ENCODE measurements at places on chromosomes 11 and 22. TPM values are rescaled to one million over a fixed set of nuclear protein-coding genes. Genes with fewer than 3 reads are reported as not detected.

- no peak for DNase-seq
Observed at GRCh38 chr22:44316393-44317122, 3.8 kb upstream of the SHISAL1 start.

GRCh38 chr22:50701428-50702154, 29.0 kb downstream of the SHANK3 start:
- no peak for DNase-seq

GRCh38 chr11:64322925-64323260, 5.0 kb downstream of the PRDX5 start:
- no peak for DNase-seq

GRCh38 chr11:65863889-65864705, 3.9 kb downstream of the MUS81 start:
- DNase-seq: no peak

DNA sequence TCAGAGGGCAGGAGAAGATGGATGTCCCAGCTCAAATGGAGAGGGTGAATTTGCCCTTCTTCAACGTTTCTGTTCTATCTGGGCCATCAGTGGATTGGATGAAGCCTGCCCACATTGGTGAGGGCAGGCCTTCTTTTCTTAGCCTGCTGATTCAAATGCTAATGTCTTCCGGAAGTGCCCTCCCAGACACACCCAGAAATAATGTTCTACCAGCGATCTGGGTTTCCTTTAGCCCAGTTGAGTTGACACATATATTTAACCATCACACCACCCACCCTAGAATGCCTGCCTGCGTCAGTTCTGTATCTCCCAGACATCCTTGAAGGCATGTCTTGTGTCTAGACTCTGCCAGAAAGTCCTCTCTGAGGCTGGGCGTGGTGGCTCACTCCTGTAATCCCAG, 34.7 kb downstream of the CACNG2 start:
- DNase-seq: no peak

DNA sequence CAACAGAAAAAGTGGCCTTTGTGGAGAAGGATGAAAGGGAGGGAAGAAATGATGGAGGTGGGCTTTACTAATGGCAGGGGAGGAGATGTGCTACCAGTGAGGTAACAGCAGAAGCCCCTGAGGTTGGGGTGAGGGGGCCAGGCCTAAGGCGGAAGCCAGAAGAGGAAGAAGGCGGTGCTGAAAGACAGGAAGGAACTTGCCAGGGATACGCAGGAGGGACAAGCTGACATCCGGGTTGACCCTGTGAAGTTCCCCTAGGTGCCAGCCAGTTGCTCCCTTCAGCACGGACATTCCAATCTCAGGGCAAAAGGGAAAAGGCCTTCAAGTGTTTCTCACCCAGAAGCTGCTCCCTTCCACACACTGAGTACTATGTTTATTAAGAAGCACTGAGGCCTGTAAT, 2.3 kb upstream of the TIRAP start:
- DNase-seq: no peak

- no peak for DNase-seq
Observed at GRCh38 chr11:67056267-67057204, at the start of gene RHOD. Gene RHOD, plus strand, starts transcription at chr11:67056847. Its CDS starts 56 bp downstream, at chr11:67056903.

DNA sequence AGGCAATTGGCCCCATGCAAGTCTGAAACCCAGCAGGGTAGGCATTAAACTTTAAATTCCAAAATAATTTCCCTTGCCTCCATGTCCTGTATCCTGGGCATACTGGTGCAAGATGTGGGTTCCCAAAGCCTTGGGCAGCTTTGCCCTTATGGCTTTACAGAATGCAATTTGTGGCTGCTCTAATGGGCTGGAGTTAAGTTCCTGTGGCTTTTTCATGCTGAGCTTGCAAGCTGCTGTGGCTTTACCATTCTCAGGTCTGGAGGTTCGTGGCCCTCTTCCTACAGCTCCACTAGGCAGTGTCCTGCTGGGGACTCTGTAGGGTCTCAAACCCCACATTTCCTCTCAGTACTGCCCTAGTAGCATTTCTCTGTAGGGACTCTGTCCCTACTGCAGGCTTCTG, 15.0 kb upstream of the BIRC3 start:
- no peak for DNase-seq

DNA sequence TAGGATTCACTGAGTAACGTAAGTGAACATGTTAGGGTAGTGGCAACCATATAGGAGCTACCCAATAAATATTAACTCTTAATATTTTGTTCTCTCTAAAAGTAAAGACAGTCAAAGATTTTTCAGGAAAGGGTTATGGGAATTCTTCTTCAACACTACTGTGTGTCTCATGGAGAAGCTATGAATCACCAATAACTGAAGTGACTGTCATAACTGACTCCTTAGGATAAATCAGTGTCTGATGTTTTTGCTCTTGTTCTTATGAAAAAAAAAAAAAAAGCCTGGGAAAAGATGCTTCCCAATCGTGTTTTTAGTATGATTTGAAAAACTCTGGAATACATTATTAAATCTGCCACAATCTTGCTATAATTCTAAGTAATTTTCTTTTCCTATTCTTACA, 111.2 kb upstream of the CEP126 start:
- no peak for DNase-seq

DNA sequence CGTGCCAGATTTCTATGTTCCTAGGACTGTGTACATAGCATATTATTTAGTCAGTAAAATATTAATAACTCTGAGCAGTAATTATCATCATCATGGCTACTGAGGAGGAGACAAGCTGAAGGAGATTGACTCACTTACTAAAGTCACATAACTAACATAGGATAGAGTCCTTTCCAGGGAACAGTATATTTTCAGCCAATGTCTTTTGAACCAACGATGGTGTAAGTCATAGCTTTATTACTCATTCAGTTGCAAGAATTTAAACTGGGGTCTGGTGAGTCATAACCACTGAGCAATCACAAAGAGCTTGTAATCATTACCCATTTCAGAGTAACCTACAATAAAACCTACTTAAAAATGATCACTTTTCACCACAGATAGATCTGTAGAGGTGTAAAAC, 1564.8 kb upstream of the TENM4 start:
- DNase-seq: no peak

DNA sequence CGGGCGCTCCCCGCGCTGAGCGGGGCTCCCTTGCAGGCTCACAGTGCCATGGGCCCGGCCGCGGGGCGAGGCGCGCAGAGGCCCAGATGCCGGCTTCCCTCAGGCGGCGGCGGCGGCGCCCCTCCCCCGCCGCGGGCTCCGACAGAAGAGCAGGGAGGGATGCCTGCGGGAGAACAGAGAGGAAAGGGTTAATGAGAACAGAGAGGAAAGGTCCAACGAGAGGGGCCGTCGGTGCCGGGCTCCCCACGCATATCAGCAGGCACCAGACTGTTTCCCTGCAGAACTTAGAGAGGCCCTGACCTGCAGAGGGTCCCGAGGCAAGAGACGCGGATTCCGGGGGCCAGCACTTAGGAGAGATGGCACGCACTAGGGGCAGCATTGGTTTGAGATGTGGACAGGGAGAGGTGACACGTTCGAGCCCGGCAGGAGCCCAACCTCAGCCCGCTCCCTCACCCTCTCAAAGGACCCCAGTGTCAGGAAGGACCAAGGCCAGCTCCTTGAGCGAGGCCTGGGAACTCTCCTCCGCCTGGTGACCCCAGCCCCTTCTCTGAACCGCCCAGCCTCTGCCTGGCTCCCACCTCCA, 9.1 kb downstream of the NRXN2 start:
- no peak for DNase-seq

DNA sequence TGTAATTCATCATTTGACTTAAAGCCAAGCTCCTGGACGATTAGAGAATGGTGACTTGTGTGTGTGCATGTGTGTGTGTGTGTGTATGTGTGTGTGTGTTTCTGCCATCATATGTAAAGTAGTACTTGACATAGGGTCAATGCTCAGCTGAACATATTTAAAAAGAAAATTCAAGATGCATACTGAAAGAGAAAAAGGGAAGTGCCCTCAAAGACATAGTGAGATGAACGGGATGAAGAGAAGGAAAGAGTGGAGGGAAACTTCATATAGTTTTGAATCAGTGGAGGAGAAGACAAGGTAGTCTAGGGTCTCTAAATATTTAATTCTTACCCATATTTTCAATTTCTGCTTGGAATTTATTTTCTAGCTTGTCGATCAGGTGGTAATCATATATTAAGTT, 4.0 kb downstream of the TCN1 start:
- DNase-seq: no peak

- DNase-seq: no peak
Observed at GRCh38 chr11:101923554-101923953, 7.2 kb upstream of the ANGPTL5 start.

EFCAB6 gene
- 4.9 TPM for polyA plus RNA-seq

ZNF202 gene
- polyA plus RNA-seq: 18.6 TPM

OR8D4 gene
- not detected for polyA plus RNA-seq

PPP2R5B gene
- 18.5 TPM for polyA plus RNA-seq

Measured in right renal pelvis (tissue), 4 donors.